ENCODE measurements at places on chromosomes 13 and 19.

DNA sequence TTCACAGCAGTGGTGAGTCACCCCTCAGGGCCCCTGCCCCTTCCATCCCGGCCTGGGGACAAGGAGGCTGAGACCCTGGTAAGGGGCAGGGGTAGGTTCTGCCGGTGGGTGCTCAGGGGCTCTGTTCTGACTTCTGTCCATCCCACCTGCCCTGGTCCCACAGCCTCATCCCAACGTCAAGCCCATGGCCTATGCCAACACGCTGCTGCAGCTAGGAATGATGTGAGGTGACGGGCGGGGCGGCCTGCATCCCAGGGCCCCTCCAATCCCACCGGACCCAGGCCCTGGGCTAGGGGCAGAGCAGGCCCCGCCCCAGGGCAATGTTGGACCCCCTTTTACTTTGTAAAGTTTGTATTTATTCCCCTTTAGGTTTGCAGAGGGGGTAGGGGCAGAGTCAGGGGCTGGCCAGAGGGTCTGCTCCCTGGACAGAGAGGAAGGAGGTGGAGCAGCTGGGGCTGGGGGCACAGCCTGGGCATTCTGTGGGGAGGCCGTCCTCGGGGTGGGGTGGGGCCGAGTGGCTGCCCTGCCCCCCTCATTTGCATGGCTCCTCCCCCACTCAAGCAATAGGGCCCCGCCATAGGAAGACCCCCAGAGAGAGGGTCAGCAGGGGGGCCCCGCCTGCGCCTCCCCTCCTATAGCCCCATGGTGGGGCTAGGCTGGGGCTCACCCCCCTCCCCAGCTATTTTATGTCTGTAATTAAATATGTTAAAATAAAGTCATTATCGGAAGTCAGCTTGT is 23.1 kb downstream of the CCDC8 start:
- DNase-seq, result no peak

- DNase-seq, result peak; percentile 66
These were observed 49.9 kb upstream of the UBAC2 start for GRCh38 chr13:99150575-99151361.

- DNase-seq, result peak; percentile 10
These were observed 32.1 kb downstream of the CERS1 start for GRCh38 chr19:18863843-18864362.

DNA sequence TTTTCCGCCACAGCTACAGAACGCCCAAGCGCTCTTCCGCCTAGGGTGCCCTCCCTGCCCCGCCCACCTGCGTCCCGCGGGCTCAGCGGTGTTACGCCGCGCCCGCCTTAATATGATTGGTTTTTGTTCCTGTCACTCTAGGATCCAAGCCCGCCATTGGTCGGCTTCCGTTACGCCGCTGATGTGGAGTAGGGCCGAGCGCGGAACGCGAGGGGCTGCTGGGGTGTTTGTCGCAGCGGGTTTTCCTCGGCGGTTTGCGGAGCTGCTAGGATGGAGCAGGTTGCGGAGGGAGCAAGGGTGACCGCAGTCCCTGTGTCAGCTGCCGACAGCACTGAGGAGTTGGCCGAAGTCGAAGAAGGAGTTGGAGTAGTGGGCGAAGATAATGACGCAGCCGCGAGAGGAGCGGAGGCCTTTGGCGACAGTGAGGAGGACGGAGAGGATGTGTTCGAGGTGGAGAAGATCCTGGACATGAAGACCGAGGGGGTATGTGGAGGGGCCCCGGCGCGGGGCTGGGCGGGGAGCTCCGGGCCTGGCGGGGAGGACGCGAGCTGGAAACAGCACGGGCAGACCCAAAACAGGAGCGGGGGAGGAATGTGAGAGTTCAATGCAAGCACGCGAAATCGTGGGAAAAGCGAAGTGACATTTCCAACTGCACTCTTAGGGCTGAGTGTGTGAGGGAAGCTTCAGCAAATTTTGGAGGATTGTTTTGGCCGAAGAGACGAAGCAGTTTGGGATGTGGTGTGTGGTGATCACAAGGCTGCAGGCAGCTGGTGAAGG is at the start of gene MPHOSPH8:
Gene MPHOSPH8 (plus strand): TSS at position 181 of the 777 bp plus-strand sequence. CDS start 90 bp downstream, at position 271.
- DNase-seq, result peak; percentile 97

DNA sequence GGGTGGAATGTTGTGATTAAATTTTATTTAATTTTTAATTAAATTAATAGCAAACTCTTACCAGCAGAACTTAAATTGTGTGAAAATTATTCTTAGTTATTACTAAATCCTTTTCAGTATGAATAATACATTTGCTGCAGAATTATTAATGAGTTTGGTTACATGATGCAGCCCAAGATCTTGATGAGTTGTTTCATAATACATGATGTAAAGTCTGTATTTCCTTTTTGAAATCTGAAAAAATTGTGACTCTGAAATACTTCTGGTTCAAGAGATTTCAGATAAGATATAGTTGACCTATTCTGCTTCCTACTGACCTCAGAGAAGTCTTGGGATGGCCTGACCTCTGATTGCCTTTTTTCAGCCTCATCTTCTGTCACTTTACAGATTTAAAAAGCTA is 11.1 kb downstream of the SAE1 start:
- DNase-seq, result no peak

- no peak for DNase-seq
These were observed 177.1 kb downstream of the KCNRG start for GRCh38 chr13:50192272-50192813.

DNA sequence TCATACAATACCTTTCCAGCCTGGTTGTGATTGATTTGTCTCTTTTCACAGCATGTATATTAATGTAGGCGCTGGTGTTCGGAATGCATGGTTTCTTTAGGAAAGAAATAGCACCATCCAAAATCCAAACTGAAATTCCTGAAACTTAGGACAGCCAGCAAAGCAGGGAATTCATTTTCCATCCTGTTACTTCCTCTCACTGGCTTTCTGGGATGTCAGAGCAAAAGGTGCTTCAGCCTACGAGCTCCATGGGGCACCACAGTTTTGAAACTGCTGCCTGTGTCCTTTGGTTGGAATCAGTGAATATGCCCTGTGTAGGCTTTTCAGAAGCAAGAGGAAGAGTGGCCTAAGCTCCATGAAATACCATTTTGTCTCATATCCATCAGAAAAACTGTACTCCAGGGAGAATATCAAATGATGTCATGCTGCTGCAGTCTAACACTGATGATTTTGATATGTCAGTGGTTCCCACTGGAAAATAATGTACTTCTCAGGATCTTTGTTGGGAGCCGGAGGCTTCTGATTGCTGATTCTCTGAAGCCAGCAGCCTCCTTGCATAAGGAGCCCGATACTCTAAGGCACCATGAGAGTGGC is 117.8 kb upstream of the SERP2 start:
- DNase-seq, result no peak

- DNase-seq, result no peak
These were observed 406 bp upstream of the EID2B start for GRCh38 chr19:39533003-39533512.

GRCh38 chr19:33302175-33302973 is at the start of gene CEBPA:
CEBPA (minus strand) TSS chr19:33302534; CDS start chr19:33302414, 120 bp downstream.
- peak; percentile 75 for DNase-seq

DNA sequence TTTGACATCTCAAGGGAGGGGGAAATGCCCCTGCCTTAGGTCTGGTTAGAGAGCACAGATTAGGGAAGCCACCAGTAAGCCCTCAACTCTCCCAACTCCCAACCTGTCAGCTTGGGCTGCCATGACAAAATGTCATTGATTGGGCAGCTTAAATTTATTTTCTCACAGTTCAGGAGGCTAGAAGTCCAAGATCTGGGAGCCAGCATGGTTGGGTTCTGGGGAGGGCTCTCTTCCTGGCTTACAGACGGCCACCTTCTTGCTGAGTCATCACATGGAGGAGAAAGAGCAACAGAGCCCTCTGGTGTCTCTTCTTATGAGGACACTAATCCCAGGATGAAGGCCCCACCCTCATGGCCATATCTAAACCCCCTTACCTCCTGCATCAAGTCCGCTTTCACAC is 24.2 kb downstream of the C19orf12 start:
- DNase-seq, result peak; percentile 65

DNA sequence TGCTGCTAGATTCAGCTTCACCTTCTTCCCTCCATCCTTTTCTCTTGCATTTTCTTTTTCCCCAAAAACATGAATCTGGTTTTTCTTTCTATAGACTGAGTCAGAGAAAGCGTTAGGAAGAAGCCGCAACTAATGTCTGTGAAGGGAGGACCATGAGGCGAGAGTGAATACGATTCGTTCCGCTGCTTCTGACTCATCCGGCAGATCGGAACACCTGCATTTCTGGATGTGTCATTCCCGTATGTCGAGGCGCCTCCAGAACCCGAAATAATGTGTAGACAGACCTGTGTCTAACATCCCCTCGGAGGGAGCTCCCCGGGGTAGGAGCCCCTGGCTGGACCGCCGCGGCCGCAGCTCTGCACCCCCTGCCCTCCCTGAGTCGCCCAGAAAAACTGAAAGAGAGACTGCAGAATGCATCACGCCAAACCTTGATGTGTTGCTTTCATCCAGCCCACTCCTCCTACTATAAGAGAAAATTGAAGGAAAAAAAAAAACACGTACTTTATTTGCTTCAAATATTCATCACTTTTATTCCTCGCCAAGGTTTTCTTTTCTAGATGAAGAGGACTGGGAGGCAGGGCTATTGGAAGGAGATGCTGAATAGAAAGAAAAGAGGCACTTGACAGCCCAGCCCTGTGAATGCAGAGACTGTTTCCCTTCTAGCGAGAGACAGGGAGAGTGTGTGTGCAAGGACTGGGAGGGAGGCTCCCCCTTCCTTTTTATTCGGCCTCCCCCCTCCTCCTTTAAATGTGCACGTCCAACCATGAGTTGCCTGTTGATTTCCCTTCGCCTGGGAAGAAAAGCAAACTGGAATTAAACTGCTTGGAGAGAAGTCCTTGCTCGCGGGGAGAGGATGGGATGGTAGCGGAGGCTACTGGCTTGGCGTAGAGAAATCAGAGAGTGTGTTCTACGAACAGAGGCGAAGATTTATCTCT is 616 bp upstream of the PCDH17 start:
- DNase-seq, result no peak

DNA sequence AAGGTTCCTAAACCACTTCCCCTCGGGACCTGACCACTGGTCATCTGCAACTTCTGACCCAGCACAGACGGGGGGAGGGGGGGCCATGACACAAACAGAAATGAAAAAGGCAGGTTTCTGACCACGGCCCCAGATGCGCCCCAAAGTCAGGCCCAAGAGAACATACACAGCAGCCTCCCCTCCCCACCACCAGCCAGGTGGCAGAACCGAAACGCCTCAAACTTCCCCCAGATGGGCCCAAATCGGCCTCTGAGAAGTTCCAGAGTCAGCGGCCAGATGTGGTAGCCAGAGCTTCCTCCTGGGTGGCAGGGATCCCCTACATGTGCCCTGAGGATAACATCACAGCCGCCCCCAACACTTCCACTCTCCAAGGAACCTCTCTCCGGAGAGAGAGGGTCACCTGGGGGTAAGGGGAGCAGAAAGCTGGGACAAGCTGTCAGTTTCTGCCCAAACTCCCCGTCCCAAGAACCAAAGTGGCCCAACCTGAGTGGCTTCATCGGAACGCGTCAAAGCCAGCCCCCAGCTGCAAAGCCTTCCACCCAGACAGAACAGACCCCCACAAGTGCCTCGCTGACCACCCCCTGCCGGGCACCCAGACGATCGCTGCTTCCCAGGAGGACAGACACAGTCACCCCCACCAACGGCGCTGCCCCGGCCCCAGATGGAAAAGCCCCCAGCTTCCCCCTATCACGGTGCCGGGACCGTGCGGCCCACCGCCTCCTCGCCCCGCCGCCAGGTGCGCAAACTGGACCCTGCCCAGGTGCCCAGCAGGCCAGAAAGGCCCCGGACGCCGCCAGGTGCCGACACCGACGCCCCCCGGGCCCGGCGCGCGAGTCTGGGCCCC is 800 bp downstream of the ELL start:
- DNase-seq, result no peak

DNA sequence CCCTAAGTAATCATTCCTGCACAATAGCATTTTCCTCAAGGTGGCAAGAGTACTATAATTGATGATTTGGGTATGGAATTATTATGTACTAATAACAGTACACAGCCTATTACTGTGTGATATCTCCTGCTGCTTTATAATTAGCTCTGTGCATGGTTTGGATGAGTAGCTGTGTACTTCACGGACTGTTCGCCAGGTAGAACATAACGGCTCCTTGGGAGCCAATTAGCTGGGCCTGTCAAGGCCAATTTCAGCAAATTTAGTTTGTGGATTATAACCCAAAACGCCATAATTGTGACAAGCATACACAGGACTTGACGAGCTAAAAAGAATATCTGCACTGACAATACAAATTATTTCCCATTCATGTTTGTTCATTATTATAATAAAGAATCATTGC is 1584.2 kb downstream of the SLITRK1 start:
- DNase-seq, result no peak

- DNase-seq, result no peak
These were observed 1.9 kb downstream of the MEGF8 start for GRCh38 chr19:42327381-42327780.

- DNase-seq, result no peak
These were observed 13.6 kb downstream of the UBAC2 start for GRCh38 chr13:99214232-99214631.

DNA sequence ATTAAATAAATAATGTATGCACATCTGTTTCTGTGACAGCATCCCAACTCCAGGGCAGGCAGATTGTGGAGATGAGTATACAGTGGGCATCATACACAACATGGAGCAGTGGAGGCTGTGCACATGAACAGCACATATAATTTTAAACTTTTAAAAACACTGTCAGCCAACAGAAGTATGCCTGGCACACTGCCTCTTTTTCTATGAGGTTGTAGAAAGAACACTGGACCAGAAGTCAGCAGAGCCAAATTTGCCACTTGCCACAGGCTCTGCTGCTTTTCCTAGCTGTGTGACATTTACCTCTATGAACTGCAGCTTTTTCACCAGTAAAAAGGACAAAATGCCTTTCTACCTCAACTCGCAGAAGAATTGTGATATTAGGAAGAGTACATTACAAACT is 118.7 kb downstream of the FRY start:
- DNase-seq, result peak; percentile 34

GRCh38 chr19:43747557-43748204 is 7.1 kb downstream of the SMG9 start:
- DNase-seq, result no peak

DNA sequence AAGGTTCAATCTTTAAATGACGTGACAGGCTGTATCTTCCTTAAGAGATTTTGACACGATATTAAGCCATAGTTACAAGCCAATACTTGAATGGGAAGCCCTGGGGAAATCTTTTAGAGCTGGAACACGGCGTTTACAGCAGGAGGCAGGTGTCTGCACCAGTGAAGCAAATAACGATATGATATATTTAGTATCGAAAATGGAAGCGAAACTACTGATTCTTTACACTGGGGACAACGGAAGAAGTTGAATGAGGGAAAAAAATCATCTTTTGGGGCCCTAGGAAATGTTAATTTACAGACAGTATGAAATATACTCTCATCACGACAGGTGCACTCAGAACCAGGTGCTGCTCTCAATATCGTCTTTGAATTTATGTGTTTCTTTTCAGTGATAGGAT is 793.9 kb upstream of the PCDH20 start:
- DNase-seq, result no peak

- peak; percentile 70 for DNase-seq
These were observed 2818.6 kb upstream of the PCDH20 start for GRCh38 chr13:64234255-64234654.

GRCh38 chr13:49248622-49249002 is 887 bp downstream of the CDADC1 start:
- peak; percentile 39 for DNase-seq

- peak; percentile 24 for DNase-seq
These were observed at the start of gene GRIN3B for GRCh38 chr19:1000095-1000494. GRIN3B (plus strand) TSS chr19:1000419; CDS start chr19:1000438, 19 bp downstream.

- DNase-seq, result peak; percentile 7
These were observed 42.5 kb downstream of the CELF5 start for GRCh38 chr19:3266792-3267514.

GRCh38 chr19:40363069-40363468 is 14.6 kb downstream of the PLD3 start:
- DNase-seq, result peak; percentile 60

GRCh38 chr13:66506979-66507378 is 723.2 kb downstream of the PCDH9 start:
- DNase-seq, result peak; percentile 44

GRCh38 chr19:6516659-6517291 is 14.1 kb upstream of the TNFSF9 start:
- DNase-seq, result peak; percentile 86
